ENCODE measurements at places on chromosomes 5 and 9.

DNA sequence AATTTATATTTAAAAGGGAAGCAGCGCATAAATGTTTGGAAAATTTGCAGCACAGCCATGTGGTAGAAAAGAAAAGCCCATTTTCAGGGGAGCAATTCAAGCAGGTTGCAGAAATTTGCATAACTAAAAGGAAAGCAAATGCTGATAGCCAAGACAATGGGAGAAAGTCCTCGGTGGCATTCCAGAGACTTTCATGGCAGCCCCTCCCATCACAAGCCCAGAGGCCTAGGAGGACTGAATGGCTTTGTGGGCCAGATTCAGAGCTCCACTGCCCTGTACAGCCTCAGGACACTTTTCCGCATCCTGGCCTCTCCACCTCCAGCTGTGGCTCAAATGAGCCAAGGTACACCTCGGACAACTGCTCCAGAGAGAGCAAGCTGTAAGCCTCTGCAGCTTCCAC lies 462.9 kb downstream of the CDK5RAP2 start:
- DNase-seq: no peak

- DNase-seq: no peak
Observed at GRCh38 chr5:143701493-143701892, 110.5 kb upstream of the HMHB1 start.

GRCh38 chr5:96755851-96756250 lies 51.9 kb downstream of the ERAP1 start:
- no peak for DNase-seq

- no peak for DNase-seq
Observed at GRCh38 chr5:150068071-150068470, 18.3 kb downstream of the CSF1R start.

GRCh38 chr5:127702434-127702833 lies 757 bp upstream of the CCDC192 start:
- no peak for DNase-seq

- DNase-seq: no peak
Observed at GRCh38 chr5:62960781-62961180, 382.2 kb downstream of the LRRC70 start.

GRCh38 chr9:31677415-31677814 lies 707.0 kb upstream of the ACO1 start:
- DNase-seq: no peak

DNA sequence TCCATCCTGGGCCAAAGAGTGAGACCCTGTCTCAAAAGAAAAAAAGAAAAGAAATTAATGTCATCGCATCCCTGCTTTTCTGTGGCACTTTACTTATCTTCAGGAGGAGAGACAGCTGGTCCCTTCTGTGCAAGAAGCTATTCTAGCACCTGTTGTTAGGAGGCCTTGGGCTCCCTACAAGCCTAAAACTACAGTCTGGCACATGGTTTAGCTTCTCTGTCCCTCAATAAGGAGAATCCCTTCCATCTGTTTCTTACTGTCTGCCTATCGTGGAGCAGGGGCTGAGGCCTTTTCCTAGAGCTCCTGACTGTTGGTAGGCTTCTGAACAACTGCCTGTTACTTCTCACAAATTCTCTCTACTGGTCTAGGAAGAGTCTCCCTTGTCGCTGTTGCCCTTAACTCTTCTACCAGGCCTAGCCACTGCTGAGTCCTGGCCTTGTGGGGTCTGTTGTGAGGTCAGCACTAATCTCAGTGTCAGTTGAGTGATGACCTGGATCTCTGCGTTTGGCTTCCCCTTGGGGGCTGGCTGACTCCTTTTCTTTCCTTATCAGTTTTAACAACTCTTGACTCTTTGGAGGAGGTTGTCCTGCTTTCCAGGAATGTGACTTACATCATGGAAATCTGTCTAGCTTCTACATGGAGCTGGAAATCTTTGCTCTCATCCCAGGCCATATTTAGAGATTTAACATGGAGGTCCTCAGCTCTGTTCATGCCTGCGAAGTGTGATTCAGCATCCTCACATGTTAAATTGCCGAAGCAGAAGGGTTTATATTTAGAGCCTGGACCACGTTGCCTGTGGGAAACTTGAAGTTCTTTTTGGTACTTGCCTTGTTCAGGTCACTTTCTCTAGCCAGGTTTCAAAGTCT lies 5.7 kb upstream of the GARNL3 start:
- no peak for DNase-seq

- no peak for DNase-seq
Observed at GRCh38 chr5:6496636-6497035, 48.0 kb downstream of the UBE2QL1 start.

GRCh38 chr5:126055348-126055729 lies 367.9 kb upstream of the GRAMD2B start:
- DNase-seq: no peak
